AG09309 (cell line): ENCODE measurements at places on chromosomes 11 and 22.

GRCh38 chr11:73875840-73876239, 806 bp downstream of the COA4 start:
- no peak for DNase-seq

GRCh38 chr11:86287468-86287796, 14.6 kb upstream of the HIKESHI start:
- DNase-seq, result no peak

DNA sequence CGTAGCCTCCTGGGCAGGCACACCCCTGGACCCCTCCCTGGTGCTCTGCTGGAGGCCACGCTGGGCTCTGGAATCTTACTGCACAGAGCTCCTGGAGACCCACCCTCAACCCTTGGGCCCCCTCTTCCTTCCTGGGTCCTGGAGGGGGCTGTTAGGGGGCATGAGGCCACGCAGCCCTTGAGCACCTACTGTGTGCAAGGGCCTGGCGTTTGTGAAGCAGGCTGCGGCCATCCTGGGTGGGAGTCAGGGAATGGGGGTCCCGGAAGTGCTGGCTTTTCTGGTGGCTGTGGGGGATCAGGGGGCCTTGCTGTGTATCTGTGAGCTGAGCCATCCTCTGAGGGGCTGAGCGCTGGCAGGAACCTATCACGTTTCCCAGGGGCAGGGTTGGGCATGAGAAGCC, 40.9 kb upstream of the CCDC188 start:
- no peak for DNase-seq

DNA sequence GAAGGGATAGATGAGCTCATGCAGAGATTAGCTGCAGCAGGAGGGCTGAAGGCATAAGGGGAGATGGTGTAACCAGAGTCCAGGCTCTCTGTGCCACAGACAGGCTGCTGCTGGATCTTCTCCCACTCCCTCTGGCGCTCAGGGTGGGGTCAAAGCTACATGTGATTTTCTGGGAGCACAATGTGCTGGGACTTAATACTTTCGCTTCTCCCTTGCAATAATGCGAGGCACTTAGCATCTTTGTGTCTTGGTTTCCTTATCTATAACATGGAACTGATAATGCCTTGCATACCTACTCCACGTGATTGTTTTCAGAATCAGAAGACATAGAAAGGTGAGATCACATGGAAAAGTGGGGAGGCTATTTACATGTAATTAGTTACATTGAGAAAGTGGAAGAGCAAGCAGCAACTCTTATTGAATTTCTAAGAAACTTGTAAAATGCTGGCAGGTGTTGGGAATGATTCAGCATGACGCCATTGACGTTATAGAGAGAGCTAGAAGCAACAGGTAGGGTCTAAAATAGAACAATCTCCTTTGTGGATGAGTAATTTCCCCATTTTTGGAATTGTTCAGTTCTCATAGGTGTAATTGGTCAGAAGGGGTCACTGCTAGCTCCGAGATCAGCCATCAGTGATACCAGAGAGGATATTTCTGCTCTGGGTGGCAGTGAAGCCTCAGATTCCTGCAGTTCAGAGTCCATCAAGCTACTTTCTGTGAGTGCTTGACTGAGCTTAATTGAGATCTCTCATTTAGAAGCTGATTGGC, 8.2 kb upstream of the OR9I1 start:
- DNase-seq, result no peak

GRCh38 chr11:119673052-119673758, 55.8 kb downstream of the NECTIN1 start:
- no peak for DNase-seq

- DNase-seq, result no peak
Observed at GRCh38 chr11:65393513-65394079, 7.2 kb downstream of the FRMD8 start.

DNA sequence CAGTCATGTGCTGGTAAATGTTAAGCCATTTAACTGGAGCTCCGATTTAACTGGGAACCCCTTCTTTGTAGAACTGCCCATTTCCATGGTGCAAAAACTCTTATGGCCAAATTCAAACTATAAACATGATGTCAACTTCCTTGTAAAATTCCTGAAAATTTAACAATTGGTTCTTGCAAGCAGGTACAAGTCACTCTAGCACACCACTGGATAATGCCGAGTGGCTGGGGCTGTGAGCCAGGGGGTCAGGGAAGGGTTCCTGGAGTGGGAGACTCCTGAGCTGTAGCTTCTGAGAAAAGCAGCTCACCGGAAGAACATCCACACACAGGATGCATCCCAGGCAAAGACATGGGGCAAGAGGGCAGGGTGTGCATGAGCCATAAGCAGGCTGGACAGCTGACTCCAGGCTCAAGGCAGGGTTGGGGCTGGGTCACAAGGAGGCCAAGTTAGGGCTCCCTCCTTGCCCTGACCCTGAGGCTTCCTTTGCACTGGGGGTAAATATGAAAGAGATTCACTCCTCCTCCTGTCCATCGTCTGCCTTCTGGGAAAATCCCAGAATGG, 18.2 kb downstream of the P2RY2 start:
- no peak for DNase-seq
